HFF-Myc (cell line): ENCODE measurements at places on chromosomes 2 and 18.

GRCh38 chr2:75959724-75960471 lies 249.2 kb upstream of the GCFC2 start:
- no peak for DNase-seq

- no peak for DNase-seq
Measured at GRCh38 chr2:220981926-220982325, 590.2 kb downstream of the EPHA4 start.

DNA sequence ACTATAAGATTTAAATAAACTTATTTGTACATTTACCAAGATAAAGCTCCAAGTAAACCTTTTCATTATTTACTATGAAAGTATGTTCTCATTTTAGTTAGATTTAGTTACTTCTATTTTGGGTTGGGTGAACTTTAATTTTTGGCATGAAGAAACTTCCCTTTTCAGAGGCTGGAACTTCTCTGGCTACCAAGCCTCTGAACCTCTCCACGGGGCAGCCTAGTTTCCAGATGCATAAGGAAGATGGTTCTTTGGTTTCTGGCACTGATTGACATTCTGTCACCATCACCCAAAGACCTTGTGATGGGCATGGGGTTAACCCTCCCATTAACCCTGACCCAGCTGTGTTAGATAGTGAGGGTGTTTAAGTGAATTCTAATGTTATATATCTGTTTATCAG lies 17.1 kb downstream of the PSD4 start:
- no peak for DNase-seq

DNA sequence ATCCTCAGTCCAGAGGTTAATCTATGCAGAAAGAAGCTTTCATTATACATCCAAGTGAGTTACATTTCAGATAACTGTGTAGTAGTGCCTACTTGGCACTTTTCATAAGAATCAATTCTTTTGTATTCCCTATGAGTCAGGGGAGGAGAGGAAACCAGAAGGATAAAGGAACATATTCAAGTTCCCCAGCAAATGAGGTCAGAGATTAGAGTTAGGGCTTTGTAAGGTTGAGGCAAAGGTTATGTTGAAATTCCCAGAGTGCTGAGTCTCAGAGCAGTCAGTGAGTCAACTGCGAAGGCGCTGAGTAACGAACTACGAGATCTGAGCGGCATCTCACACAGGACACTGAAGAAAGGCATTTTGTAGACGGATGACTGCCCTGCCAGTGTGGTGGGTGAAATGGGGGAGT lies 25.1 kb upstream of the ME2 start:
- no peak for DNase-seq

- DNase-seq = no peak
Measured at GRCh38 chr2:24874035-24874434, 46.0 kb downstream of the ADCY3 start.

- DNase-seq = no peak
Measured at GRCh38 chr18:3451183-3451988, 1.4 kb downstream of the TGIF1 start.

- DNase-seq = no peak
Measured at GRCh38 chr2:235224410-235224809, 269.4 kb upstream of the AGAP1 start.

- no peak for DNase-seq
Measured at GRCh38 chr2:203135105-203135504, 103.7 kb upstream of the CYP20A1 start.

DNA sequence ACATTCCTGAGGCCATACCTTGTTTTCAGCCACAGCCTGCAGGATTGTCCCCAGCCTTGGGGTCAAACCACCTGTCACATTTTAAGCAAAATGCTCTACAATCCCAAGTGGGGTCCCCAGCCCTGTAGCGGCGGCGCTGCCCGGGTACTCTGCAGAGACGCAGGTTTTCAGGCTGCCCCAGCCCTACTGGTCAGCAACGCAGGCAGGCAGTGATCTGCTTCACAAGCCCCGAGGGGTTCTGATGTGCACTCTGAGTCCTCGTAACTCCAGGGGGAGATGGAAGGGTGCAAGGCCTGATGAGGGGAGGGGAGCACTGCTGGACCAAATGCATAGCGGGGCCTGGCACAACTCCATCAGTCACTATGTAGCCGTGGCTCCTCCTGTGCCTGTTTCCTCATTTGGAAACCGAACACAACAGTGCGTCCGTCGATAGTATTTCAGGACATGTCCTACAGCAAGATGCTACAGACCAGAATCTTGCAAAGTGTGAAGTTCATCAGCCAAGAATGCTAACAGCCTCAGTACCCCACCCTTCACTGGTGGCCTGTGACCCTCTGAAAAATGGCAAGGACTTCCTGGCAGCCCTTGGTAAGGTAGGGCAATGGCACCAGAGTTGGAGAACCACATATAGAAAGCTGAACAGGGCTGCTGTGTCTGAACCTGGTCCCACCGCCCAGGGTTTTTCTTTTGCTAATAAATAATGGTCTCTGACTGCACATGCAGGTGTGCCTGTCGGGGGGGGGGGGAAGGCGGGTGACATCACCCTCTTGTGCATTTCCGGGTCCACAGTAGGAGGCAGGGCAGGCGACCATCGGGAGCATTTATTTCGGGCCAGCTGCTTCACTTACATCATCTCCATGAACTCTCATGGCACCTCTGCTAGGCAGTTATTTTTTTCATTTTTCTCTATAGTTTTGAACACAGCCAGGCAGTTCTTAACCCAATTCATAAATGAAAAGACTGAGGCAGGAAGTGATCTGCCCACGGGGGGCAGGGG lies 50.6 kb upstream of the TFCP2L1 start:
- no peak for DNase-seq

DNA sequence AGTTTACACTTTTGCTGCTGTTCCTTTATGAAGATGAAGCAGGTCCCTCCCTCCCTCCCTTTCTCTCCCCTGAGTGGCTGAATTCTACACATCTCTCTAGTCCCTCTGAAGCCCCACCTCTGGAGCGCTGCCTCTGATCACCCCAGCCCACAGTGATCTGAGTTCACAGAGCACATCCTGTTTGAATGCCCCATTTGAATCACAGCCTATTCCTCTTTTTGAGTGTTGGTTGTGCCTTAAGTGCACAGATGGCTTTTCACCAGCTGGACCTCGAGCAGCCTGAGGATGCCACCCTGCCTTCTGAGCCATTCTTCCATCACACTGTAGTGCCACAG lies 87.1 kb downstream of the ITGB1BP1 start:
- peak; percentile 46 for DNase-seq

- no peak for DNase-seq
Measured at GRCh38 chr2:190947141-190947540, 66.5 kb downstream of the GLS start.

DNA sequence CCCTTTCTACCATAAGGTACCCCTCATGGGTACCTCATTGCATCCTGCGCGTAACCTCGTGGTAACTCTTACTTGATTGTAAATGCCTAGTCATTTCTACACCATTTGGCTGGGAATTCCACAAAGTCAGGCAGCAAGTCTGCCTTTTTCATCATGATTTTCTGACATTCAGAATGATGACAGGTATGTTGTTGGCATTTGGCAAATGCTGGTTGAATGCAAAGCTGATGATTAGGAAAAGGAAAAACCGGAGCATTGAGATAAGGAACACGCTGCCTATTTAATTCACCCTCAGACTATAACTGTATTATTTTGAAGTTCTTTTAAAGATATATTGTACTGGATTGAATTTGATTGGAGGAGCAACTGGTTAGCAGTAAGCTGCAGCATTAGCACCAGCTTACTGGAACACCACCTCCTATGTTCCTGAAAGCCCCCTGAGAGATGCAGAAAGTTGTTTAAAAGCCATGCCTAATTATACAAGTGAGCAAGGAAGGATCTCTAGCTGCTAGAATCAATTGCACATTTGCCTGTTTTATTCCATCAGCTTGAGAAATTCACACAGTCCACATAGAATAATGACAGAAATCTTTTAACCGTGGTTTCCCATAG lies 520.1 kb downstream of the LRP1B start:
- no peak for DNase-seq

DNA sequence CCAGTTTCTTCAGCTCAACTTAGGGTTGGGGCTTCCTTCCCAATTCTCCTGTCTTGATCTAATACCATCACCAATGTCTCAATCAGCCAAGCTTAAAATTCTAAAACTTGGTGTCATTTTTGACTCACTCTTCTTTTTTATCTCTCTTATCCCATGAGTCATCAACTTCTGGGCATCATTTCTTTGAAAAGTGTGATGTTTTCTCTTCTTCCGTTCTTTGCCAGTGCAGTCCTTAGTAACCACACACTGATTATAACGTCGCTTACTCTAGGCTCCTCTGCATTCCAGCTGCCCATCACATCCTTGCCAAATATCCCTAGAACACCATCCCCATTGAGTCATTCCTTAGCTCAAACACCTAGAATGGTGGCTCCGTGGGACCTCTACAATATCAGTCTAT lies 27.4 kb upstream of the MRO start:
- no peak for DNase-seq

DNA sequence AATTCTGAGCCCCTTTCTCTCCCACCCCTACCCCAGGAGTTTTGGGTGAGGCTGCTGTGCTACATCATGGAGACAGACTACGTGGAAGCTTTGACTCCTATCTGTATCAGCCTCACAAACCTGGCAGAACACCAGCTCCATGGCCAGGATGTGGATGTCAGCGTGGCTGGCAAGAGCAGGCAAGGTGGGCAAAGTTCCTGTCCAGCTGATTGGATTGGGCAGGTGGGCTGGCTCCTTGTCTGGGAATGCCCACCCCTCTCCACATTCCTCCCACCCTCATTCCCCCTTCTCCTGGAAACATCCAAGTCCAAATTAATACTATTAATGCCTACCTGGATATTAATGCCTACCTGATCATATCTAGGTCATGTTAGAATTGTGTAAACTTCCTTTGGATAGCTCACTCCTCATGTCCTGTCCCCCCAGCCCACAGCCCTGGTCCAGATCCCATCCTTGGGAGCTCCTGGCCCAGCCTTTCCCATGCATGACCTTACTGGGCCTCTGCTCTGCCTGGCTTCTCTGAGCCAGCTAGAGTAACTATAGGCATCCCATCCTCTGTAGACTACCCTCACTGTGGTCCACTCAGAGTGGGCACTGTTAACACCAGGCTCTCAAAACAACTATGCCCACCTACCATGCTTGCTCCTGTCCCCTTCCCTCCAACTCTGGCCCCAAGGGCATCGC lies 24.1 kb downstream of the MROH2A start:
- no peak for DNase-seq

GRCh38 chr2:214550786-214551185 lies 139.9 kb downstream of the VWC2L start:
- DNase-seq = no peak

GRCh38 chr18:50142441-50143120 lies 52.4 kb downstream of the MYO5B start:
- no peak for DNase-seq

DNA sequence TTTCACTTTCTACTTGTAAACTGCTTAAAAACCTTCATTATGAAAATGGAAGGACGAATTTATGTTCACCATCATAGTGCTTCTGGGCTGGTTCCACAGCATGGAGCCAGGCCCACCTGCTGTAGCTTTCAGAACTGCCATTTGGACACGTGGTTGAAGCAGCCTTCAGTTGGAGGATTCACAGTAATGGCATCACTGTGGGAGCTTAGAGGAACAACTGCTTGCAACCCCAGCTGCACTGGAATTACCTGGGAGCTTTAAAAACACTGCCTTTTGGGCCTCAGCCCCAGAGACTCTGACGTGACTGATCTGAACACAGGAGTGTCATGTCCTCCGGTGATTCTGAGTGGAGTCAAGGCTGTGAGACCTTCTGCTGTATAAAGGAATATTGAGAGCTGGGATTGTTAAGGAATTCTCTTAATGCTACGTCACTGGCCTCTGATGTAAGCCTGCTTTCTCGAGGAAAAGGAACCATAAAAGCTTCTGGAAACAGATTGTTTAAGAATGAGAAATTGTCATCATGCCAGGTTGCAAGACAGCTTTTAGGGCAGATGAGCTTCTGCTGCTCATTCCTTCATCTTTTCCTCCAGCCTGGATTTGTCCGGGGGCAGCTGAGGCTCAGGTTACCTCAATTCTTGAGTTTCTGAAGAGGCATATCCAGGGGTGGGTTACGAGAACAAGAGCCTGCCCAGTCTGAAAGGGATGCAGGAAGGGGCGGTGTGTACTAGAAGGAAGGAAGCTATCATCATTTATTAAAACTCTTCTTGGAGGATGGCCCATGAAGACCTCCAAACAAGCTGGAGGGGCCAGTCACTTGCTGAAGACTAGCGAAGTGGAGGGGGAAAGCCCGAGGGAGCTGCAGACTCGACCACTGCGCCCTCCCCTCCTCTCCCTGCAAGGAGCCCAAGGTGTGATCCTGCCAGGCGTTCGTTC lies 1.3 kb upstream of the IL1R1 start:
- peak; percentile 93 for DNase-seq

DNA sequence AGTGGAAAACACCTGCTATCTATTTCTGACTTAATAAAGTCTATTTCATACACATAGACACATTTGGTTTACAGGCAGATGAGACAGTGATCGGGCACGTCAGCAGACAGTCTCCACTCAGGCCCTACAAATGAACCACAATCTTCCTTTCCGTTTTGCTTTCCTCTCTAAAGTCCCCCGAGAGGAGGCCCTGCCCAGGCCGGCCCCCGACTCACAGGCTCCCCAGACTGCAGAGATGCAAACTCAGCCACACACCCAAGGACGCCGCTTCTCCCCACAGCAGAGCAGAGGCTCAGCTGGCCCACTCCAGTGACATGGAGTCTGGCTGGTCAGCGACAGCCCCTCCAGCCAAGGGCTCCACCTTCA lies 9.3 kb upstream of the MTERF4 start:
- no peak for DNase-seq

DNA sequence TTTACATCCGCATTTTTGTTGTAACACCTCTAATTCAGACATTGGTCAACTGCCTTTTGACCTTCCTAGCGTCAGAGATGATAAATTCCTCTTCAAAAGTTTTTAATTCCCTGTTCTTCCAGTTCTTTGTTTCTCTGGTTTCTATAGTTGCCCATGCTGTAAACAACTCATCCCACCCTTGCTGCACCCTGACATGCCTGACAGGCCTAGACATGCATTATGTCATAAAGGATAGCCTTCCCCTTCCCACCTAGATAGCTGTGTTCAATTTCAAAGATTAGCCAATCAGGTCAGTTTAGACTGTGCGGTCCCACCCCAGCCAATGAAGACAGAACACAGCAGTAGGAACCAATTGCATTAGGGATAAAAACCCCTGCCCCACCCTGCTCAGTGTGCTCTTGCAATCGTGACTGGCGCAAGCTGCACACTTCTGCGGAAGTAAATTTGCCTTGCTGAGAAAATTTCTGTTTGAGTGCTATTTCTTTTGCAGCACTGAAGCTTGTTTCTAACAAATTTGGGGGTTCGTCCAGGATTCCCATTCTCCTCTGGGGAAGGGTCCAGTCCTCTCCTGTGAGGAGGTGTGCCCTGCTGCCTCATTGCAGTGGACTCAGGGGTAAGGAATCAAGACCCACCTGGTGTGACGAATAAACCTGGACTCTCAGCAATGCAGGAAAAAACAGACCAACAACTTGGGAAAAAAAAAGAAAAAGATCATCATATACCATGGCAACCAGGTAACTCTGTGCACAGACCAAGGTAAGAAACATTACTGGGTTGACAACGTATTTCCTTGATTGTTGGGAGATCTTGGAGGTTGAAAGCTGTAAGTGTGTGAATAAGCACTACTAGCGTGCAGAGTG lies 9.1 kb upstream of the SAP130 start:
- DNase-seq = no peak
